ENCODE measurements at places on chromosomes 12 and 14.

- DNase-seq = no peak
These were observed 12.0 kb downstream of the ZBTB25 start for GRCh38 chr14:64491637-64492036.

DNA sequence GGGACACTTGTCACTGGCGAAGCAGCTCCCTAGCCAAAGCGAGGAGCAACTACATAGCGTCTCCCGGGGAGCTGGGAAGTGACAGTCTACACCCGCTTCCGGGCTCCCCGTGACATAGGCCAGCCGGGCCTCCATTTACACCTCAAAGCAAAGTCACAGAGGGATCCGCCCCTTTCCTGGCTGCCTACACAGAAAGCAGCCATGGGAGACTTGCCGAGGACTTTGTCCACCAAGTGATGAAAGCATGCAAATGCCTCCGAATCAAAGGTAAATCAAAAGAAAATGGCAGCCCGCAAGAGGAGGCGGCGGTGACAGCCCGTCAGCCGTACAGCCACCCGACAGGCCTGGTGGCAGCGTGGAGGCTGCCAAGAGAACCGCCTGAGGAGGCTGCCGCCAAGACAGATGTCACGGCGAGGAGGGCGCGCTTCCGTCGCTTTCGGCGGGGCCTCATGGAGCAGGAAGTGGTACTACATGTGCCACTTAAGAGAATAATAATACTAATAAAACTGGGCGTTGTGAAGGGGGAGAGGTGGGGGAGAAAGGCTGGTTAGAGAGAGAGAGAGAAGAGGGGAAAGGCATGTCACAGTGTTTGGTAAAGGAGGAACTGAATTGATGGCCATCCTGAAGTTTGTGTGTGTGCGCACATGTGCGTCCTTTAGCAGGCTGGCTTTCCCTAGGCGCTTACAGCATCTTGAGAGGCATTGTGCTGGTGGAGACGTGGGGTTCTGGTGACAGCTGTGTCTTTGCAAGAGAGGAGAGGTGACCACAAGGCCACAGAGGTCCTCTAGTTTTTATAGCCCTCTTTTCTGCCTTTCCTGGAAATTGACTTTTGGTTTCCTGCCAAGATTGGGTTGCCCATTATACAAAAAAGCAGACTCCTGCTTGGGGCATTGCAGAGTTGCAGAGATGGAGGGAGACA is 661.7 kb downstream of the VRK1 start:
- peak; percentile 4 for DNase-seq

DNA sequence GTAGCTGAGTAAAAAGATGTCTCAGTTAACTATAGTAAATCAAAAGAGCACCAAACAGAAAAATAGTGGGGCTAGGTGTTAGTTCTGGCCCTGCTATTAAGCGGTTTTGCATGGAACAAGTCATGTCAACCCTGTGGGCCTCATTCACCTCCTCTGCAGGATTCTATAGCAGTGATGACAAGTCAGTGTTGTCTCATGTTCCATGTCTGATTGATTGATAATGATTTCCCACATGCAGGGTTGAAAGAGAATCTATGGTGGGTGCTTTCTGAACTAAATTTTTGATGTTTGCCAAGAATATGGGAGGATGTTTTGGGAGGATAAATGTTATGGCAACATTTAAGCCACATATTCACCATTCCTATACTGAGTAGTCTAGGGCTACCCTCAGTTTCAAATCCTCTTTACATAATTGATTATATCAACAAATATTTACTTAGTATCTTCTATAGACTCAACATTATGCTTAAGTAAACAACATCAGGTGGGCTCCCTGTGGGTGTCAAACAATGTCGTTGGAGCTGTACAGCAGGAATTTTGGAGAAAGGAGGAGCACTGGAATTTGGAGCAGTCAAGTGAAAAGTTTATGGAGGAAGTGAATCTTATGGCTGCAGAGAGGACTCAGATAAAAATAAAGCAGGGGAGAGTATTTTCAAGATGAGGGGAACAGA is 48.6 kb downstream of the IRAK3 start:
- no peak for DNase-seq

DNA sequence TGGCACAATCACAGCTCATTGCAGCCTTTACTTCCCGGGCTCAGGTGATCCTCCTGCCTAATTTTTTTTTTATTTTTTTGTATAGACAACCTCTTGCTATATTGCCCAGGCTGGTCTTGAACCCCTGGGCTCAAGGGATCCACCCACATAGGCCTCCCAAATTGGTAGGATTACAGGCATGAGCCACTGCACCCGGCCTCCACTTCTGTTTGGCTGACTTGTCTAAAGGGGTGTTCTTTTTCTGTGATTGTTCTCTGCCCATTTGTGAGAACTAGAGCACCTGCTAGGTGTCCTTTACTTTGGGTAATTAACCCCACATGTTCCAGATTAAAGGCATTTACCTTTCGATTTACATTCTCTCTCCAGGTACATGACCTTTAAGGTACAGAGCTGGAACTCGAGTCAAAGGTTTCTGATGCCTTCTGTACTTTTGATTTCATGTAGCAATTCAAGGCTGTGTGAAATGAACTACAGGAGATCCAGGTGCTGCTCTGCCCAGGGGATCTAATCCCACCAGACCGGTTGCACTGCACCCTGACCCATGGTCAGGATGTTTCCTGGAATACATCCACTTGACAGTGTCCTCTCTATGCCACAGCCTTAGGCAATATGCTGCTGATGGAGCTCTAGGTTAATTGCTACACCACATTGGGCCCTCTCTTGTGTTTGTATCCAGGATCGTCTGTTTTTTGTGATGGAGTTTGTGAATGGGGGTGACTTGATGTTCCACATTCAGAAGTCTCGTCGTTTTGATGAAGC is 163.6 kb downstream of the PRKCH start:
- no peak for DNase-seq

GRCh38 chr12:40300490-40300889 is 75.7 kb downstream of the LRRK2 start:
- no peak for DNase-seq

DNA sequence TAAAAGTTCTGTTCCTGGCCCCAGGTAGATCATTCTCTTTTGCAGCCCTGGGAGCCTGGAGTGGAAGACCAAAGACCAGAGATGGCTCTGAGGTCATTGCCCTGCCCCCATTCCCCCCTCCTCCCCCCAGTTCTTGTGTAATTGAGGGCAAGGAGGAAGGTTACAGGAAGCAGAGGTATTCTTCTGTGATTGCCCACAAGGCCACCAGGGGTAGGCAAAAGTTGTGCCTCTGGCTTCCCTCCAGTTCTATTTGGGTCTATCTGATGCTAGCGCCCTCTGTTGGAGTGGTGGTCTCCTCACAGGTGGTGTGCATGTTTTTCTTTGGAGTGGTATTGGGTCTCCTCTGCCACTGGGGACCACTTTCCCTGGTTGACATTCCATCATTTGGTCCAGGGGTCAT is 41.2 kb upstream of the CRY1 start:
- DNase-seq = no peak

GRCh38 chr12:87931812-87932211 is 97.4 kb downstream of the C12orf50 start:
- DNase-seq = no peak

DNA sequence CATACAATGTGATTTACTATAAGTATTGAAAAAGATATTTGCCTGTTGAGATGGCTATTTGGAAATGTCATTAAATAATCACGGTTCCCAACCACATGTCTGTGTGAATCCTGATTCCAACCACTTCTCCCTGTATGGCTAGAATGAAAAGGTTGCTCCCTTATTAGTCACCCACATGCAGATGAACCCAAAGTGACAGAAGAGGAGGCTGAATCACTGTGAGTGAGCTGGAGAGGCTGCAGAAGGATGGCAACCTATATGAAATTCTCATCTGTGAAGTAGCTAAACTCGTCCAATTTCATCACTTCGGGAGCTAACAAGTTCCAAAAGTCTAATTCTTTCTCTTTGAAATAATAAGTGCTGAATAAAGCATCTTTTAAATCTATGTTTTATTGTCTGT is 300.5 kb downstream of the PRKD1 start:
- DNase-seq = no peak

Data from substantia nigra (tissue), 51 donors.